ENCODE measurements at places on chromosomes 3 and 15.
A peak's percentile ranks its signal among the peaks of the same experiment; 100 is the strongest.

GRCh38 chr3:180684807-180685206 lies 5.5 kb upstream of the CCDC39 start:
- no peak for ATAC-seq

GRCh38 chr3:8775181-8775580 lies 5.8 kb upstream of the OXTR start:
- no peak for ATAC-seq

- ATAC-seq, result no peak
Measured at GRCh38 chr3:22982981-22983587, 220.0 kb upstream of the UBE2E2 start.

GRCh38 chr15:78668987-78669386 lies 28.0 kb upstream of the CHRNB4 start:
- ATAC-seq, result no peak

DNA sequence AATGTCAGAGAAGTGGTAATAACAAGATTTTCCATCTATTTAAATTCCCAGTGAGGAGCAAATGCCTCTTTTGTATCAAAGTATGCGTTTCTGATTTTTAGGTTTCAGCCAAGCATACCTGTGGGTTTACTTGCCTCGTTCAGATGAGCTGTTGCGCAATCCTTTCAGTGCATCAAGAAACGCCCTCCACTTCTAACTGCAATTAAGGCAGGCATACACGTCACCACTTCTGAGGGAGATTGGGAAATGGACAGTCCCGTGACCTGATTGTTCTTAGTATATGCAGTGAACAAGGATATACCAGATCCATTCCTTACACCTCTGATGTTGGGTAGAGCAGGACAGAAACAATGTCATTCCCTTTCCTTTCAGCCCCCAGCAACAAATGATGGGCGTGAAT lies 219.0 kb downstream of the ITPR1 start:
- no peak for ATAC-seq

- ATAC-seq, result peak; percentile 88
Measured at GRCh38 chr3:31565288-31565687, 32.6 kb downstream of the STT3B start.

DNA sequence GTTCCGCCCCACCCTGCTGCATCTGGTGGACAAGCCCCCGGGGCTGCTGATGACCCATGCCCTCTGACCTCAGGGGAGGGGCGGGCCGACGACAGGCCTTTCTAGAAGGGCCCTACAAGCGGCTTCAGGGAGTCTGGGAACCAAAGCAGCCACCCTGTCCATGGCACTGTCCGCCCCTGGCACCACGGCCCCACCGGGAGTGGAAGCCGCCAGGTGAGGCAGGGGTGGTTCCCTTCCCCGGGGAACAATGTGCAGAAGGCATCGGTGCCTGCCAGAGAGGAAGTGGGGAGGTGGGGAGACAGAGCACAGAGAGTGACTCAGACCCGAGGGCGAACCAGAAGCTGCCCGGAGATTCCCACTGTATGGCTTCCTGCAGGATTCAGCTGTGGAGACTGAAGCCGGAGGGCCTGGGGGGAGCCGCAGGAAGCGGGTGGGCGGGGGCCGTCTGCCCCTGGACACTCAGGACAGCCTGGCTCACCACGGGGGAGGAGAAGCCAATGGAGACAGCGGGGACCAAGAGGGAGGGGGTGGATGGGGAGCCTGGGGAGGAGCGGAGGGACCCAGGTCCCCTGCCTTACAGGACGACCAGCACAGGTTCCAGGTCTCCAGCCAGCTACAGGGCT lies 134.0 kb downstream of the TPRA1 start:
- ATAC-seq, result no peak

DNA sequence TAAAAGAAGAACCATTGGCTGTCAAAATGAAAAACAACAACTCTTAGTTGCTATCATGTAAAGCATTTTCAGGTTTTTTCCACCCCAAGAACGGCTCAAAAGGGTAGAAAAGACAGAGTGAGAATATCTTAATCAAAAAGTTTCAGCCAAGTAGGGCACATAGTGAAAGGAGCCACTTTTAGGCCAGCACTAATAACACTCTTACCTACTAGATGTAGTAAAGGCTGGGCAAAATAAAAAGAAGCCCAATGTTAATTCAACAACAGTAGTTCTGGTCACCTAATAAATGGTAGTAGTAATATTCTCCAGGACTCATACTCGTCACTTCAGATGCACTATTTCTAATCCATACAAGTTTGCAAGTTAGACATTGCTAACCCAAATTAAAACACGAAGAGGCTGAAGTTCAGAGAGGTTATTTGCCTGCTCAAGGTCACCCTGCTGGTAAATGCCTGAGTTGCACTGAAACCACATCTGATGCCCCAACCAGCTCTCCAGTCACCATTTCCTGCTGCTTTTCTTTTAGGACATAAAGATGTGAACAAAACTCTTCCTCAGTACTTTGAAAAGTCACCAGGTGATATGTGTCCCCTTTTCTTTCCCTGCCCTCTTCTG lies 7.5 kb downstream of the GOLIM4 start:
- no peak for ATAC-seq
